Activated naive CD4-positive, alpha-beta T cell (primary cell): ENCODE measurements at places on chromosomes 2 and 18.

GRCh38 chr2:134327367-134327766, 73.5 kb downstream of the MGAT5 start:
- DNase-seq, result no peak

DNA sequence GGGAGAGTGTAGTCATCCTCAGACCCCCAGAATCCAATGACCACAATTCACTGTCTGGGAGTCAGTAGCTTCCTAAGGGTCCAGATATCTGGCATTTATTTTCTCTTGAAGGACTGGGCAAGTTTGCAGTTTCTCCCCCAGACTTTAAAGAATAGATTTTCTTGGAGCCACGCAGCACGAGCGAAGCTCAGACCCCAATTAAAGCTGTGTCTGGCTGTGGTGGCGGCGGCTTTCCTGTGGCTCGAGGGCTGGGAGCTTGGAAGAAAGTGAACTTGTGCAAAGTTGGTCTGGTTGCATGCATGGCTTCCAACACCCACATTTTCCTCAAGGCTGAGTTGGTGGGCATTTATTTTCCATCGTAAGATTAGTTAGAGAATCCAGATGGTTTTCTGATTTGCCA, 105.0 kb downstream of the ACKR3 start:
- no peak for DNase-seq

- no peak for DNase-seq
Measured at GRCh38 chr2:160703648-160704585, 210.3 kb upstream of the RBMS1 start.

DNA sequence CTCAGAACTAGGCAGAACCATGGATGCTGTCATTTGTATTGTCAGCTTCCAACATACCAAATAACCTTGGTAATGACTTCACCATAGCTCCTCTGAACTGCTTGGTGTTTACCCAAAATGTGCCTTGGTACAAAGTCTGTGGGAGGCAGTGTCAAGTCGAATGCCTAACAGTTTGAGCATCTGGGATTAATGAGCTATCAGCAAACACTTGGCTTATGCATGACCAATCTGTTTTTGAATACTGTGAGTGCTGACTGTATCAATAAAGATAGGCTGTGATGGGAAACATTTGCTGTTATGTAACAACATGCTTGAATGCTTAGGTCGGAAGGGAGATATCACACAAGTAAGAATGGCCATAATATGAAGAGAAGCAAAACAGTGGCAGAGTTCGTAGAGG, 455.4 kb downstream of the CMPK2 start:
- no peak for DNase-seq

GRCh38 chr2:130875935-130876334, 39.2 kb downstream of the ARHGEF4 start:
- no peak for DNase-seq

DNA sequence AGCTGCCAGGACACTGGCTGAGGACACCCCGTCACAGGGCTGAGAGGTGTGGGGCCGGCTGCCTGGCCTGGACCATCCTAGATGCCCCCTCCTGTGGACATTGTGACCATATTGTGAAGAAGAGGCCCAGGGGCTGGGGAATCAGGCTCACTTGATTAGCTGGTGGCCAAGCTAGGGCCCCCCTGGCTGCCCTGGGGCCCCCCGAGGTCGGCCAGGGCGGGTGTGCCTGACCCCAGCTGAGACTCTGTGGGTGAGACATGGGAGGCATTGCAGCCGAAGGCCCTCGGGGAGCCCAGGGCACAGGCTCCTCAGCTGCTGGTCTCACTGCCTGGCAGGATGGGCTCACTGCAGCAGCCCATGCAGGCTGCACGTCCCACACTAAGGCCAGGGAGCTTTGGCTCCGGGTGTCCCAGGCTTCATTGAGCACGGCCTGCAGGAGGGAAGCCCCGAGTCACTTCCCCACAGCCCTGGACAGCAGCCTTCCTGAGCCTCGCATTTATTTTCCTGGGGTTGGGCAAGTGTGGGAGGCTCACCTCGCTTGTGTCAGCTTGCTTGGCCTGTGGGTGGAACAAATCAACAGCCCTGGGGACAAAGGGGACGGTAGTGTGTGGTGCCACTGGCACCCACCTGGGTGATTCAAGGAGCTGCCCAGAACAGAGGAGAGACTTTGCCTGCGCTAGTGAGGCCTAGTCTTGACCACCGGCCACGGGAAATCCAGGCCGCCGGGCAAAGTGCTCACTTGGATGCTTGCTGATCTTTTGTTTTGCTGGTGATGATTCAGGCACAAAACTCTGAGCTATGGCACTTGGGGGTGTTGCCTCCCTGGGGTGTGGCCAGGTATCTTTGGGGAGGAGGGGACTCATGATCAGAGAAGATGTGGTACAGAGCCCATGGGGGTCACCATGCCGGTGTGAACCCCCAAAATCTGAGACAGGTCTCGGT, 1.3 kb downstream of the GAL3ST2 start:
- no peak for DNase-seq

DNA sequence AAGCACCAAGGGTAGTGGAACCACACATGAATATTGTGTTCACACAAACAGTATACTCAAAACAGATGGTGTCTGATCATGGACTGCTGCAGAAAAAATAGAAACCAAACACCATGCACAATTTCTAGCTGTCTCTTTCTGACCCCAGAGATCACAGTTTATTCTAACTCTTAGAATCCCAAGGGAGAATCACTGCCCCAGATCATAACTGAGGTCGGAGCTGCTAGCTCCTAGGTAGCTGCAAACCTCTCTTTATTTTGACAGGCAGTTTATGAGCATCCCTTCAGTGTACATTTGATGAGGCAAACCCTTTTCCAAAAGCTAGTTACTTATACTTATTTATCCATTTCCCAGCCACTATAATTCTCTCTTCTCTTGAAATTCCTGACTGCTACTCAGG, 439.1 kb upstream of the HNMT start:
- DNase-seq, result no peak

DNA sequence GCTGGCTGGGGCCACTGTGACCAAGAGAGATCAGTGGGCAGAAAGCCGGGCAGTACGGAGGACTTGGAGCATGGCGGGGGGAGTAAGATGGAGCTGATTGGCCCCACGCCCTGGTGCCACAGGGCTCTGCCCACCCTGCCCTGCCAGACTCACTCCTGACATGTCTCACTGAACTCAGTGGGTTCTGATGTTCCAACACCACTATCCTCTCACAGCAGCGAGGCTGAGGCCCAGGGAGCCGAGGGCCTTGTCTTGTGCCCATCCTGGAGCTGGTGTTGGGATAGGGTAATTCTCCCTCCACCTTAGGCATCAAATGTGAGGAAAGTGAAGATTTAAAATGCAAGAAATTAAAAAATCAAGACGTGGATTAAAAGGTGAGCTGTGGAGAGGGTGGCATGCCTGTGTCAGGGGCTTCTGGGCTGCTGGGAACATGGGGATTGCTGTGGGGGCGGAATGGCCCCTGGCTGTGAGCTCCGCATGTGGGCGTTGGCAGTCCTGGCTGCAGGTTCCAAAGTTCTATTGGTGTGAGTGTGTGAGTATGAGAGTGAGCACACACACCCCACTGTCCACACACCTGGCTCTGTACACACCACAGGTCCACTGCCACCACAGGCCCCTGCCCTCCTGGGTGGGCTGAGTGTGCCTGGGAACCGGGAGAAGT, 283.5 kb upstream of the HS6ST1 start:
- no peak for DNase-seq

GRCh38 chr18:10852385-10853303, 296.7 kb downstream of the PIEZO2 start:
- no peak for DNase-seq

GRCh38 chr2:134725876-134726275, 7.1 kb upstream of the TMEM163 start:
- DNase-seq, result no peak

DNA sequence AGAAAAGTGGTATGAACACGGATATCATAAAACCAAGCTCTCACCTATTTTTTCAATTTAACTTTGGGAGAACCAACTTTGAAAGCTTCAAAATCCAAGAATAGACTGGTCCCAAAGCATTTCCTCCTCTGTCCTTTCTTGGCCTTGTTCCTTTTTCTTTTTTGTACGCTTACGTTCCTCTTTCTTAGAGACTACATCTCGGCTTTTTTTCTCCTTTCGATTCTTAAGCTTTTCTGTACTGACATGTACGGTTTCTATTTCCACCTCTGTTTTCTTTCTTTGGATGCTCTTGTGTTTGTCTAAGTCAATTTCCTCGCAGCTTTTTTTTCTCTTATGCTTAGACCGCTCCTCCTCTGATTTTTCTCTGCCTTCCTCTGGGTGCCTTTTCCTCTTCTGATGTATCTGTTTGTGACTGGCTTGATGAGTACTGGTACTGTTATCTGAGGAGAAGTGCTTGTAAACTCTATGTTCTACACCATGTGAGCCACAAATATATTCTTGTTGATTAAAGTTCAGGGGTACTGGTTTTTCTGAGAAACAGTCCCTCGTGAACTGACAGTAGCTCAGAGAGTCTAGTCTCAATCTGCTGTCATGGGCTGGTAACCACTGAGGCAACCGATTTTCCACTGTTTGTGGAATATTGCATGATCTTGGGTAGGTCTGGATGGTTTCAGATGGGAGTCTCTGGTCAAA, 11.5 kb upstream of the RNU2-63P start:
- no peak for DNase-seq
